MCF 10A (cell line): ENCODE measurements at places on chromosomes 2 and 18. TPM values are rescaled to one million over a fixed set of nuclear protein-coding genes. Genes with fewer than 3 reads are reported as not detected.

The GAREM2 gene
- 0.23 and 1.7 TPM in 2 replicates for total RNA-seq

The POU3F3 gene
- total RNA-seq = not detected in 2 replicates

The C2orf72 gene
- total RNA-seq = not detected in 2 replicates

The CCDC102B gene
- total RNA-seq = 3.4 and 3.5 TPM in 2 replicates

The FBXO41 gene
- total RNA-seq = 3.7 and 4.4 TPM in 2 replicates

The AAMP gene
- total RNA-seq = 95.7 and 98.7 TPM in 2 replicates

The SCN2A gene
- total RNA-seq = not detected in 2 replicates

The TWSG1 gene
- total RNA-seq = 26.0 and 31.7 TPM in 2 replicates

The ABCA12 gene
- total RNA-seq = 36.1 and 37.8 TPM in 2 replicates

The GALNT5 gene
- total RNA-seq = not detected in 2 replicates

The FTCDNL1 gene
- 1.9 and 2.5 TPM in 2 replicates for total RNA-seq
